ENCODE measurements at places on chromosomes 3 and 15.

DNA sequence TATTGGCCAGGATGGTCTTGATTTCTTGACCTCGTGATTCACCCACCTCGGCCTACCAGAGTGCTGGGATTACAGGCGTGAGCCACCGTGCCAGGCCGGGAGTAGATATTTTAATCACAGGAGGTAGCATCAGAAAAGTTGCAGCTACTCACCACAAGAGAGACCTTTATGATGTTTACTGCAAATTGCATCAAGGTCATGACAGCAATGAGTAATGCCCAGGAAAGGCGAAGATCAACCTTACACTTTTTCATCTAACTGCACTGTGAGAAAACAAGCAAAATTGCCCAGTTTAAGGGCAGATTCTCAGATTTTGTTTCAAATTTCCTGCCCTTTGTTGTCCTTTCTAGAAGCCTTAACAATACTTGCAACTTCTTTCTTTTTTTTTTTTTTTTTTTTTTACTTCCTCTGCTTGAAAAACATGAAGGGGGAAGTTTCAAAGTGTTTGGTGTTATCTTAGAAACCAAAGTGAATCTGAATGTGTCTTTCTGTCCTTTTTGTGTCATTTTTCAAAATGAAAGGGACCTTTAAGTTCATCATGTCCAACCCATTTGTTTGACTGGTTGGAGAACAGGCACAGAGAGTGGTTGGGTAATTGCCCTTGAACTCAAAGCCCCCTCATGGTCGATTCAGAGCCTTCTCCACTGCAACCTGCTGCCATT lies 25.0 kb downstream of the TGFBR2 start:
- peaks cover 95% of the 10 kb centered on the region for H3K4me1 ChIP-seq
- DNase-seq, result peak; percentile 66
- H3K27ac ChIP-seq, result peak overlapping the region; percentile 97
- H3K27me3 ChIP-seq, result no peaks in the 10 kb centered on the region
- H3K36me3 ChIP-seq, result peaks cover 64% of the 10 kb centered on the region

GRCh38 chr3:141291559-141292355 lies 60.1 kb downstream of the PXYLP1 start:
- peaks cover 20% of the 10 kb centered on the region for H3K4me1 ChIP-seq
- no peak for DNase-seq
- H3K36me3 ChIP-seq, result peaks cover 29% of the 10 kb centered on the region
- no peaks in the 10 kb centered on the region for H3K27me3 ChIP-seq

GRCh38 chr3:135089451-135089850 lies 294.4 kb downstream of the EPHB1 start:
- DNase-seq, result no peak
- no peak overlapping the region for H3K4me3 ChIP-seq
- no peaks in the 10 kb centered on the region for H3K4me1 ChIP-seq
- H3K36me3 ChIP-seq, result no peaks in the 10 kb centered on the region

- no peak overlapping the region for H3K4me3 ChIP-seq
- H3K36me3 ChIP-seq, result no peaks in the 10 kb centered on the region
- H3K27ac ChIP-seq, result no peak overlapping the region
- no peaks in the 10 kb centered on the region for H3K4me1 ChIP-seq
- H3K27me3 ChIP-seq, result peaks cover 27% of the 10 kb centered on the region
Measured at GRCh38 chr15:39896846-39897245, 23.2 kb downstream of the GPR176 start.

GRCh38 chr15:45314960-45315359 lies 62.9 kb downstream of the SLC28A2 start:
- peaks cover 15% of the 10 kb centered on the region for H3K27me3 ChIP-seq
- DNase-seq, result no peak
- H3K27ac ChIP-seq, result no peak overlapping the region
- no peak overlapping the region for H3K4me3 ChIP-seq
- no peaks in the 10 kb centered on the region for H3K36me3 ChIP-seq

GRCh38 chr15:83685916-83686332 lies 32.0 kb downstream of the ADAMTSL3 start:
- H3K27me3 ChIP-seq, result no peaks in the 10 kb centered on the region
- H3K36me3 ChIP-seq, result no peaks in the 10 kb centered on the region
- H3K27ac ChIP-seq, result no peak overlapping the region

DNA sequence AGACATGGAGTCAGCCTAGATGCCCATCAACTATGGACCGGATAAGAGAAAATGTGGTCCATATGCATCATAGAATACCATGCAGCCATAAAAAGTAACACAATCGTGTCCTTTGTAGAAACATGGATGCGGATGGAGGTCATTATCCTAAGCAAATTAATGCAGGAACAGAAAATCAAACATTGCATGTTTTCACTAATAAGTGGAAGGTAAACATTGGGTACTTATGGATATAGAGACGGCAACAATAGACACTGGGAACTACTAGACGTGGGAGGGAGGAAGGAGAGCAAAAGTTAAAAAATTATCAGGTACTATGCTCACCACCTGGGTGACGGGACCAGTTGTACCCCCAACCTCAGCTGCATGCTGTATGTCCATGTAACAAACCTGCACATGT lies 2.5 kb downstream of the PLD1 start:
- no peaks in the 10 kb centered on the region for H3K36me3 ChIP-seq
- H3K27me3 ChIP-seq, result peaks cover 33% of the 10 kb centered on the region
- no peak overlapping the region for H3K27ac ChIP-seq
- DNase-seq, result no peak
- H3K4me1 ChIP-seq, result peaks cover 30% of the 10 kb centered on the region
- H3K4me3 ChIP-seq, result no peak overlapping the region

DNA sequence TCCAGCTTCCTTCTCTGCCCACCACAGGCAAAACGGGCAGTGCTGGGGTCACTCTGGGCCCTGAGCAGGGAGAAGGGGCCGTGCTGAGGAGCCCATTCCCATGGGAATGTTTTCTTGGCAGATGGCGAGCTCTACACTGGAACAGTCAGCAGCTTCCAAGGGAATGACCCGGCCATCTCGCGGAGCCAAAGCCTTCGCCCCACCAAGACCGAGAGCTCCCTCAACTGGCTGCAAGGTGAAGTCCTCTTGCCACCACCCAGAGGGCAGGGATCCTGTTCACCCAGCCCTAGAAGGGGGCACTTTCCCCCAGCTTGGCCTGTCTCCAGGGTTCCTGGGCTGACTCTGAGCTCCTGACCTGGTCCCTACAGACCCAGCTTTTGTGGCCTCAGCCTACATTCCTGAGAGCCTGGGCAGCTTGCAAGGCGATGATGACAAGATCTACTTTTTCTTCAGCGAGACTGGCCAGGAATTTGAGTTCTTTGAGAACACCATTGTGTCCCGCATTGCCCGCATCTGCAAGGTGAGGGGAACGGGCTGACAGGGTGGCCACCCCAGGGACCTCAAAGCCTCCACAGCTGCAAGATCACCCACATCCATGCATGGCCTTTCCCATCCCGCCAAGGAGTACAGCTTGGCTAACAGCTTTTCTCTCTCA lies 12.4 kb downstream of the CIB1 start:
- DNase-seq, result peak; percentile 39
- peaks cover 17% of the 10 kb centered on the region for H3K36me3 ChIP-seq
- no peak overlapping the region for H3K4me3 ChIP-seq

DNA sequence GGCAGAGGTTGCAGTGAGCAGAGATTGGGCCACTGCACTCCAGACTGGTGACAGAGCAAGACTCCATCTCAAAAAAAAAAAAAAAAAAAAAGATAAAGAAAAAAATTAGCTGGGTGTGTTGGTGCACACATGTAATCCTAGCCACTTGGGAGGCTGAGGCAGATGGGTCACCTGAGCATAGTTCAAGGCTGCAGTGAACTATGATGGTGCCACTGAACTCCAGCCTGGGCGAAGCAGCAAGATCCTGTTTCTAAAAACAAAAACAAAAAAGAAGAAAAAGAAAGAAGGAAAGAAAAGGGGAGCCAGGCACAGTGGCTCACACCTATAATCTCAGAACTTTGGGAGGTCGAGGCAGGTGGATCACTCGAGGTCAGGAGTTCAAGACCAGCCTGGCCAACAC lies 32.9 kb downstream of the PIK3CB start:
- H3K27ac ChIP-seq, result no peak overlapping the region
- no peak overlapping the region for H3K4me3 ChIP-seq
- H3K27me3 ChIP-seq, result no peaks in the 10 kb centered on the region
- peaks cover 5% of the 10 kb centered on the region for H3K36me3 ChIP-seq
- no peak for DNase-seq

DNA sequence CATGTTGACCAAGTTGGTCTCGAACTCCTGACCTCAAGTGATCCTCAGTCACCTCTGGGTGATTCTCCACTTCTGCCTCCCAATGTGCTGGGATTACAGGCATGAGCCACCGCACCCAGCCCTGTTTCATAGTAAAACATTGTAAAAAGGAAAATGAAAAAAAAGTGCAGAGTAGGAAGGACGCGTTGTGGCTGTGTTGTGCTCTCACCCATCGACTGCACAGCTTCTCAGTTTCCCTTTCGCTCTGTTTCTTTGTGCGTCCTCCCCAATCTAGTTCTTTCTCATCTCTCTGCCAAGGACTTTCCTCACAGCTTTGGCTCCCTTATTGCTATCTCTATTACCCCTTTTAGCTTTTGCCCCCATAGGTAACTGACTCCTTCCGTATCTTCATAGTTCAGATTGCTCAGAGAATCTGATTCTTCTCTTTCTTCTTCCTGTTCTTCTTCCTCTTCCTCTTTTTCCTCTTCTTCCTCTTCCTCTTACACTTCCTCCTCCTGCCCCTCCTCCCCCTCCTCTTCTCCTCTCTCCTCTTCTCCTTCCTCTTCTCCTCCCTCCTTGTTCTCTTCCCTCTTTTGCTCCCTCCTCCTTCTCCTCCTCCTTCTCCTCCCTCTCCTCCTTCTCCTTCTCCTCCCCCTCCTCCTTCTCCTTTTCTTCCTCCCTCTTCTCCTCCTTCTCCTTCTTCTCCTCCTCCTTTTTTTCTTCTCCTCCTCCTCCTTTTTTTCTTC lies 81.1 kb upstream of the VGLL4 start:
- H3K27ac ChIP-seq, result peak overlapping the region; percentile 64
- peak; percentile 29 for DNase-seq
- H3K27me3 ChIP-seq, result peaks cover 16% of the 10 kb centered on the region
- peaks cover 21% of the 10 kb centered on the region for H3K4me1 ChIP-seq
- H3K4me3 ChIP-seq, result peak overlapping the region; percentile 75
